ENCODE measurements at places on chromosomes 2 and 18.

- DNase-seq: peak; percentile 88
These were observed 142.4 kb downstream of the NEDD4L start for GRCh38 chr18:58186258-58186948.

GRCh38 chr2:19654310-19655090 is 247.3 kb downstream of the TTC32 start:
- DNase-seq: no peak

GRCh38 chr2:42872721-42873120 is 80.3 kb upstream of the HAAO start:
- DNase-seq: no peak

GRCh38 chr18:79558933-79559416 is 120.6 kb upstream of the CTDP1 start:
- DNase-seq: no peak

GRCh38 chr2:88342749-88343148 is 109.7 kb downstream of the FOXI3 start:
- no peak for DNase-seq

DNA sequence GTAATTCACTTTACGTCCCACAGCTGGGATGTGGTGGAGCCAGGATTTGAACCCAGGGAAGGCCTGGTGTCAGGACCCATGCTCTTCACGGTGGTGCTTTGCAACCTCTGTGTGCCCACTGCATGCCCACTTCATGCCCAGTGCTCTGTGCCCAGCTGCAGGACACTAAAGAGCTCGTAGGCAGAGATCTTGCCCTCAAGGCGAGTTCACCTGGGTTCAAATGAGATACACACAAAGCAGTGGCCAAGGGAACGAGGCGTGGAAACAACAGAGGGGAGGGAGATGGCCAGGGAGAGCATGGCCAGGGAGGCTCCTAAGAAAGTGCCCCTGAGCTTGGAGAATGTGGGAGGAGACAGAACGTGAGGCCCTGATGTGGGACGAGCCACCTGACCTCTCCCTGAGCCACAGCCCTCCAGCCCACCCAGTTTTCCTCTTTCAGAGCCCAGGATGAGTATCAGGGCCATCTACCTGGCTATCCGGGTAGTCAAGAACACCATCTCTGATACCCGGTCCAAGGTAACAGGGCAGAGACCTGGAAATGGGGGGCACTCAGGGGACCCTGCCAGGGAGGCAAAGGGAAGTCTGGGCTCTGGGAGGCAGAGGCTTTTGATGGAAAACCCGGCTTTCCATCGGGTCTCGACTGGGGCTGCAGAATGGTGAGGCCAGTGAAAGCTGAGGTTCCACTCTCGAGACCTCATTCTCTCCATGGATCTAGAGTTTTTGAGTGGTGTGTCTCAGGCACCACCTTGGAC is 20.4 kb downstream of the MROH2A start:
- no peak for DNase-seq

GRCh38 chr18:41545091-41545888 is 409.7 kb upstream of the PIK3C3 start:
- no peak for DNase-seq

DNA sequence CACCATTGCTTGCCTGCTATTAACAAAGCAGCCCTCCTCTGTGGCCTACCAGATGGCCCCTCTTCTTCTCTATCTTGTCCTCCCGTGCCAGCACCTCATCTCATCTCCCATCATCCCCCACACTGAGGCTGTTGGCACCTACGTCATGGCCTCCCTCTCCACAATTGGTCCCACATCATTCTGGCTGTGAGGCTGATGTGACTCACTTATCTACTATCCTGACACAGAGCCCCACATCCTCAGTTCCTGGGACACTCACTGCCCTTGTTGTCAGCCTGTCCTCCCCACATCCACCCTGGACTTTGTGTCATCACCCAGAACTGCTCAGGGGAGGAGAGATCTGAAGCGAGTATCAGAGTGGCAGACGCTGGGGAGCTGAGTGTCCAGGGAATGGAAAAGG is 102.9 kb downstream of the MRO start:
- DNase-seq: no peak

DNA sequence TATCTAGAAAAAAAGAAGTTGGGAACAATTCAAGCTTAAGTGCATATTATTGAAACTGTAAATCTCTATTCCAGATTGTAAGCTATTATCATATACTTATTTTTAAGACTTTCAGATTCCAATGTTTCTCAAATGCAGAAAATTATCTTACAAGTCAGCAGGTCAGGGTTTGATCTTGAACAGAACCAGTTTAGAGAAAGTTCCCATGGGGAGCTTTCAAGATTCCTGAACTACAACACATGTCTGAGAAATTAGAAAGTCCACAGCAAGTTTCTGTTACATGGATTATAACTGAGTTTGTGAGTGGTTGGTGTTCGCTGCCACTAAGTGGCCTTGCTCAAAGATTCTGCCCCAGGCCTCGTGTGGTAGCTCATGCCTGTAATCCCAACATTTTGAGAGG is 31.6 kb upstream of the SP3 start:
- no peak for DNase-seq

- DNase-seq: no peak
These were observed 344.6 kb upstream of the ACVR2A start for GRCh38 chr2:147500229-147500628.

- DNase-seq: no peak
These were observed 155.9 kb downstream of the FMNL2 start for GRCh38 chr2:152490686-152491455.

- no peak for DNase-seq
These were observed 168.7 kb downstream of the ZNF804A start for GRCh38 chr2:184767059-184767458.

DNA sequence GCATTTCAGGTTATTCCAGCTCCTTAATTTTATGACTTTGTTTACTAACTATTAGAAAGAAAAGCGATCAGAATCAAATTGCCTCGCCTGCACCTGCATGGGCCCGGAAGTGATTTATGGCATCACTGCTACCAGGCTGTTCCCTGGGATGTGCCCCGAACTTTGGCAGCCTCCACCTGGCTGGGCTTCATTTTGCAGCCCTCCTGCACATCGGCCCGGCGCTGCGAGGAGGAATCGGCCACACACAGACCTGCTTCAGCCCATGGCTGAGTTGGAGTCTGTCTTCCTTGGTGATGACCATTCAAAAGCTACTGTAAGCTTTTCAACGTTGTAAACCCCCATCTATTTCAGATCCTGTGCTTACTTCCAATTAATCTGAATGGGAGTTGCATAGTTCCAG is 638.0 kb downstream of the RNF144A start:
- DNase-seq: no peak

DNA sequence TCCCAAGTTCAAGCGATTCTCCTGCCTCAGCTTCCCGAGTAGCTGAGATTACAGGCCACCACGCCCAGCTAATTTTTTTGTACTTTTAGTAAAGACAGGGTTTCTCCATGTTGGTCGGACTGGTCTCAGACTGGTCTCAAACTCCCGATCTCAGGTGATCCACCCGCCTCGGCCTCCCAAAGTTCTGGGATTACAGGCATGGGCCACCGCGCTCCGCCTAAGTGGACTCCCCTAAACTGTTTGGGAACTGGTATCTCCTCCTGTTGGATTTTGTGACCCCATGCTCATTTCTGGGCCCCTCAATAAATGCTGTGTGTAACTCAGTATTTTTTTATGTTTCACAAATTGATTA is 5.2 kb downstream of the SCTR start:
- no peak for DNase-seq

DNA sequence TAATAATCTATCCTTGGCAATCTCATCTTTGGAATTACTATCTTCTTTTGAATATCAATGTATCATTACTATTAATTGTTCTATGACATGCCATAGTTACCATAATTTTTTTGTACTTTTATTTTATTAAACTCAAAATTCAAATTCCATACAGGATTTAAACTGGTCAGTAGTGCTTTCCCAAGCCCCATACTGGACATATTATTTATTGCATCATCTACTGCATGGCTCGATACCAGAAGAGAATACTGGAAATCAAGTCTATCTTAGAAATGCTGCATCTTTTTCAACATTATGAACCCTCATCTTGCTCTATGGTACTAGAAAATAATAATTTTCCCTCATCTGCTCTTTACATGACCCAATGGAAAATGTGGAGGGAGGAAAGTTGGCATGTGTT is 9.4 kb upstream of the PDE1A start:
- DNase-seq: no peak

DNA sequence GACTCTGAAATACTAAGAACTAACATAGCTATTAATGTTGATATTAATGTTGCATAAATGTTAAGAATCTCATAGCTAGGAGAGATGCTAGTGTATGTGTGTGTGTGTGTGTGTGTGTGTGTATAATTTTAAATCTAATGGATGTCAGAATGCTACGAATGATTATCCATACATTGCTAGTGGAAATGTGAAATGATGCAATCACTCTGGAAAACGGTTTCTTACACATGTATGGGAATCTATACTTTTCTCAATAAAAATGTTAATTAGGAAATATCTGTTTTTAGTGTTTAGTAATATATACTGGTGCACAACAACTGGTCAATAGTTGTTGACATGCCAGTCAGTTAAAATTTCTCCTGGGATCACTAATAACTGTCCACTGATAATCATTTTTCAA is 908.8 kb upstream of the POU3F3 start:
- no peak for DNase-seq

DNA sequence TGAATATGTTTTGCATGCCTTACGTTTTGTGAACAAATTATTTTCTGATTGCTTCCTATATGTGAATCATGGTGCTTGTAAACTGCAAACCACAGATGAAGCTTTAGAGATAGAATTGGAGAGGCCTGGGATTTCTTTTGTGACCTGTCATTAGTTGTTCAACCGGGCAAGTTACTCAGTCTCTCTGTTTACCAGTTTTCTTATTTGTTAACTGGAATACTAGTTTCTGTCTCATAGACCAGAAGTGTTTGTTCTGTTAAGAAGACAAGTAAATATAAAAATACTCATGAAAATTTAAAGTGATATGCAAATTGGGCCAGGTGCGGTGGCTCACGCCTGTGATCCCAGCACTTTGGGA is 27.3 kb downstream of the DGKD start:
- no peak for DNase-seq

DNA sequence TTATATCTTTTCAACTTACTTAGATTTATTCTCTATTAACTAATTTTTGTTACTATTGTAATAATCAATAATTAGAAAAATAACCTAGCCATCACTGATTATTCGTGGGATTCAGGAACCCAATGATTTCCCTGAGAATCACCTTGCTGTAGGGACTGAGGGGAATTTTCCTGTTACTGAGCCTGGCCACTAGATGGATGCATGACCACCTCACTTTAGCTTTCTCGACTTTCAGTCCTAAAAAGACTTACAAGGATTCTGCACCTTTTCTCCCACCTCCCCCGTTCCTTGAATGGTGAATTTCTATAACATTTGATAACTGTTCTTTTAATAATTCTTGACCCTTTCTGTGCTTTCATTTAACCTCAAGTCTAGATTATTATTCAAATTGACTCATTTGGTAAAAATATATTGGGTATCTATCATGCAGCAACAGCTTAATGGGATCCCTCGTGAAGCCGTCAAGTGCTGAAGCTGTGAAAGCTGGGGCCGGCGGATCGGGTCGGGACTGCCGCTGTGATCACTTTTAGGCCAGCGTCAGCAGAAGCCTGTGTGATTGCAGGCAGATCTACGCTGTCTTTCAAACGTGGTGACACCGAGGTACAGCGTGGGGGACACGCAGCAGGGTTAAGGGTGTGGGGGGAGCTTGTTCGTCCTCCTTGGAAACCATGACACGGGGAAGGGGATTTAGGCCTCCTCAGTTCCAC is 38.8 kb upstream of the TMEM18 start:
- no peak for DNase-seq

GRCh38 chr2:37782721-37783371 is 111.4 kb upstream of the CDC42EP3 start:
- no peak for DNase-seq

GRCh38 chr2:172342611-172343010 is 84.8 kb upstream of the ITGA6 start:
- DNase-seq: no peak

DNA sequence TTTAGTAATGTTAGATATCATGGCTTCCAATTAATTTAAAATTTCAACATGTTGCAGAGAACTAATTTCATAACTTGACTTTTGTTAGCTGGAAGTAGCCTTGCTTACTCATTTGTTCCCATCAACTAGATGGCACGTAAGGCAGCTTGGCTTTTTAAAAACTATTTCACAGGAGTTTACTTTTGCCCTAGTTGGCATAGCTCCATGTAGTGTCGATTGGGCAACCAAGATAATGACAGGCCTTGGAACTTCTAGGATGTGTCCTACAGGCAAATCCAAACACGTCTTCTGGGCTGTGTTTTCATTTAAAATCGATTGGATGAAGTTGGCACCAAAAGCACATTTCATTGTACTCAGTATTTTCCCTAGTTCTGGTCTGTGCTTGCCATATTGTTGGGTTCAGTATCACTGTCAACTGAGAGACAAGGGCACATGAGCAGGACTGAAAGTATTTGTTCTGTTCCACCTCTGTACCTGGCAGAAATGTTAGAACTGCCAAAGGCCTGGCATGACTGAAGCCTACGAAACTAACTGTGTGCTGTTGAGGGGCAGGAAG is 29.4 kb downstream of the HADHB start:
- peak; percentile 92 for DNase-seq

GRCh38 chr2:231514951-231515297 is 15.3 kb downstream of the NMUR1 start:
- no peak for DNase-seq

DNA sequence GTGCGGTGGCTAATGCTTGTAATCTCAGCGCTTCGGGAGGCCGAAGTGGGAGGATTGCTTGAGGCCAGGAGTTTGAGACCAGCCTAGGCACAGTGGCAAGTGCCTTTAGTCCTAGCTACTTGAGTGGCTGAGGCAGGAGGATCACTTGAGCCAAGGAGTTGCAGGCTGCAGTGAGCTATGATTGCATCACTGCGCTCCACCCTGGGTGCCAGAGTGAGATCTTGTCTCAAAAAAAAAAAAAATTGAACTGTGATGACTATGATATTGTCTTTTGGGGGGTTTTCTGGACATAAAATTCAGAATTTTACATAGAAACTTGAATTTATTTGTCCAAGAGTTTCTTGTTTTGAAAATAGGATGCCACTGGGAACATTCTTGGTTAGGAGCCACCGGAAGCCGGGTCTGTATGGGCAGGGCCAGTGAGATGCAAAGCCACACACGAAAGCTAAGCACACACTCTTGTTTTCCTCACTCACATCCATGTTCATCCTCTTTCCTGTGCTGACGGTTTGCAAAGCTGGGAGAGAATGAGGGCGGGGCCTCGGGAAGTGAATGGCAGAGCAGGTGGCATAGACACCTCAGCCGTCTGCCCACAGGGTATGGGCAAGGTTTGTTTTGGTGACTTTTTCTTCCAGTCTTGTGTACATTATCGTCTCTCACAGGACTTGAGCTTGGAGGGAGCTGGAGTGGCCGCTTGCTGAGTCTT is 12.6 kb downstream of the AGAP1 start:
- DNase-seq: no peak
